ENCODE measurements at places on chromosomes 1 and 21. TPM values are rescaled to one million over a fixed set of nuclear protein-coding genes. Genes with fewer than 3 reads are reported as not detected.
A peak's percentile ranks its signal among the peaks of the same experiment; 100 is the strongest.

Gene APCS
- not detected for total RNA-seq

Gene SLC16A1
- total RNA-seq, result 9.0 TPM

Gene KTI12
- 5.9 TPM for total RNA-seq

Gene F3
- 32.3 TPM for total RNA-seq

Gene GRIK3
- total RNA-seq, result 0.55 TPM

Gene ADAMTS1
- 145 TPM for total RNA-seq

Gene ATP1A2
- 41.2 TPM for total RNA-seq

Gene TMPRSS2
- total RNA-seq, result 154 TPM

Gene OR2M3
- total RNA-seq, result not detected

Gene LENEP
- total RNA-seq, result 0.94 TPM

Gene FAM163A
- 0.16 TPM for total RNA-seq

Gene MYCL
- total RNA-seq, result 84.3 TPM

Gene LEPR
- 14.8 TPM for total RNA-seq

Gene FAM177B
- total RNA-seq, result 0.44 TPM

GRCh38 chr1:198003468-198003867 lies 86.3 kb downstream of the LHX9 start:
- DNase-seq, result no peak

- no peak for DNase-seq
Measured at GRCh38 chr21:42703965-42704364, 50.5 kb downstream of the PDE9A start.

GRCh38 chr1:7225711-7226505 lies 440.7 kb downstream of the CAMTA1 start:
- DNase-seq, result no peak

DNA sequence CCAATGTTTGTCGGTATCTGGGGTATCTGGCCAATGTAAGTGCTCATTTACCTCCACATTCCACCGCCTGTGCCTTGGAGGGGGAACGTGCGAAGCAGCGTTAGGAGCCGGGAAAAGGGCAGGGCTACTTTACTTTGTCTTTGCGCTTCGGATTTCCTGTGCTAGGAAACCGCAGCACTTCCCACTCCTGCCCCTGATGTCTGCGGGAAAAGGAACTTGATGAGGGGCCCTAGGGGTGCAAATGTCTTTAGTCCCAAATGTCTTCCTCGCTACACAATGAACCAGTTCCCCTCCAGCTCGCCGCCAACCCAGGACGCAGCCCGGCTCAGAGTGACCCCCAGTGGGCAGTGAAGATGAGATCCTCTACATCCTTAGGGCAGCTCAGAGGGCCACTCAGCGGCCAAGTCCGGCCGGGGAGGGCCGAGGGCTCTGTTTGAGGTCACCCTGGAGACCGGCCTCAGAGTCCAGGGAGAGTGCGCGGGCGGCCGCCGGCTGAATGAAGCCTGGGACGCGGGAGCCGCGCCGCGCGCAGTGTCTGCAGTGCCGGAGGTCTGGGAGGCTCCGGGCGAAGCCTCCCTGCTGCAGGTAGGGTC lies at the start of gene DYNLT5:
Gene DYNLT5 (plus strand): TSS at position 460 of the 593 bp plus-strand sequence. CDS start 2,200 bp downstream, outside the sequence.
- peak; percentile 46 for DNase-seq

DNA sequence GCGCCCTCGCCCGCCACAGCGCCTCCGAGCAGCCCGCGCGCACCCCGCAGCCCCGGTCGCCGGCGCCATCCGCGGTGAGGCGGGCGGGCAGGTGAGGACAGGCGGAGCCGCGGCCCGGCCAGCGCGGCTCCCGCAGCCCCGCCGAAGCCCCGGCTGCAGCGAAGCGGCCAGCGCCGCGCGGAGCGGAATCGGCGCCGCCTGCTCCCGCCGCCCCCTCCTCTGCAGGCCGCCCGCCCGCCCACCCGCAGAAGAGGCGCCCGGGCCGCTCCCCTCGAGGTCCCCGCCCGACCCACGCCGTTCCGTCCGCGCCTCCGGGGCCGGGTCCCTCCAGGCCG lies 1.3 kb downstream of the PRDM16 start:
- no peak for DNase-seq

DNA sequence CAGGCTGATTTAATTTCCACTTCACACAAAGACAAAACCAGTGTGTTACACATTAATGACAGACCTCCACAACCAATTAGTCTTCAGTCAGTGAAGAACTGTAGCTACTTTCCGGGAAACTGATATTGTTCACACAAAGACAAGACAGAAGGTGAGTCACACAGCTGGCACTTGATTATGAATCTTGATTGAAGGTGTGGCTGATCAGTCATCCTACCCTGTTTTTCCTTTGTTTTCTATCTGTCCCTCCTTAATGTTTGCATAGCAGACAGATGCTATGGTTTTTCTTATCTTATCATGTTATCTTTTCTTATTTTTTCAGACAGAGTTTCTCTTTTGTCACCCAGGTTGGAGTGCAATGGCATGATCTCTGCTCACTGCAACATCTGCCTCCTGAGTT lies 185.1 kb upstream of the GREM2 start:
- DNase-seq, result no peak

GRCh38 chr21:28444557-28444956 lies 548.1 kb downstream of the LTN1 start:
- no peak for DNase-seq

DNA sequence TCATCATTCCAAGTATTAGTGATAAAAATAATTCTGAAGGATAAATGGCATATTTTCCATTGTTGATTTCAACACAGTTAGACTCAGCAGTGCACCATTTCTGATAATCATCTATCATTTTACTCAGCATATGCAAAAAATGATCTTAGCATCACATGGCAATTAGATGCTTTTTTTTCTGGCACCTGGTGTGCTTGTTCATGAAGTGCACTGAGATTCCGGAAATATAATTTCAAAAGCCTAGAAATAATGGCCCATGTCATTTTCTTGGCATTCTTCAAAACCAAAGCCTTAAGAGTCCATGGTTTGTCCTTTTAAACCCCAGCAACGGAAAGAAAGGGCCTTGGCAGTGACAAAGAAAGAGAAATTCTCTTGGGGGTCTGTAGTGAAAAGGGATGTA lies 278.8 kb downstream of the KIF26B start:
- DNase-seq, result no peak

- DNase-seq, result no peak
Measured at GRCh38 chr1:15618077-15618654, 908 bp downstream of the DDI2 start.

GRCh38 chr1:116324411-116324810 lies 48.6 kb upstream of the ATP1A1 start:
- no peak for DNase-seq

- DNase-seq, result no peak
Measured at GRCh38 chr1:246161626-246162025, 345.5 kb downstream of the SMYD3 start.

DNA sequence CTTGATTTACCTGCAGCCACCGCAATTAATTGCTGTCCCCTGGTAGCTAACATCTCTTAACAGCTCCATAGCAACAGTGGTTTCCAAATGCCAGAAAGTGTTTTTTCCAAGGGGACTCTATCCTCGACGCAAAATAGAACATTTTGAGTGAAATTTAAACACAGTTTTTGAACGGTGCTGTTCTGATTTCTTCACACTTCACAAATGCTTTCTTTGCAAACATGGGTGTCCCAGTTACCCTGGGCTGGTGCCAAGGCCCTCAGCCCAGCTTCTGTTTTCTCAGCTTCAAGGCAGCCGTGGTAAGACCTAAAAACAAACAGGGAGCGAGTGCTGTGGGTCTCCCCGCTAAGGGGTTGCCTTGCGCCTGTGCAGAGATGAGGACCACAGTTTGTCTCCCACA lies 147.3 kb upstream of the VAMP3 start:
- DNase-seq, result no peak

GRCh38 chr1:24490101-24490781 lies 12.4 kb upstream of the RCAN3 start:
- no peak for DNase-seq

GRCh38 chr1:12596007-12596821 lies 21.8 kb downstream of the DHRS3 start:
- DNase-seq, result peak; percentile 94

DNA sequence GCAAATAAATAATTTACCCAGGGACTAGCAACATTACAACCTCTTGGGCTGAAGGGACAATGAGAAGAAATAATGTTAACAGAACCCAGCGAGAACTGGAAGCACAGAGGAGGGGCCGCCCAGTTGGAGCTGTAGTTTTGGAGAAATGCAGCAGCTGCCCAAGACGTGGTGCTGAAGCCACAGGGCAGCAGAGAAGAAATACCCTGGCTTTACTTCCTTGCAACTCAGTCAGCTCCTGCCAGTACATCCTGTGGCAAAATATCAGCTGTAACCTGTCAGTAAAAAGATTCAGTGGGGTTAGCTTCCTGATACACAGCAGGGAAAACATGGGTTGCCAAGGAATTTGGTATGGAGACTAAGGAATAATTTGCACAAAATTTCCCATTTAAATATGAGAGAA lies 283.6 kb upstream of the USP25 start:
- no peak for DNase-seq

- no peak for DNase-seq
Measured at GRCh38 chr21:14453339-14454015, 70.5 kb upstream of the HSPA13 start.

DNA sequence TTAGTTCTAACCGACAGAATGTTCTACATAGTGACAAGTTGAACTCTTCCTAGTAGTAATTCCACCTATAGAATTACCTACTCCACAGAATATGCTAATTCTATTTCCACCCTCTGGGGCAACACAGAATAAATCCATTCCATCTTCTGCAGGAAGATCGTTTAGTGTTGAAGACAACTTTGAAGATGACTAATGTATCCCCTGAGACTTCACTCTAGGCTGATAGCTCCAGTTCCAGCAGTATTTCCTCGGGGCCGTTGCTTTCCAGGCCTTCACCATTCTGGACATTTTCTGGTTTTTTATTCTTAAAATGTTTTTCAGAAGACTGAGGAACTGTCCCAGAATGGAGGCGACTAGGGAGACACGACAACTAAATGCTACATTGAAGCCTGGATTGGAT lies 61.0 kb upstream of the CSF1 start:
- DNase-seq, result no peak

DNA sequence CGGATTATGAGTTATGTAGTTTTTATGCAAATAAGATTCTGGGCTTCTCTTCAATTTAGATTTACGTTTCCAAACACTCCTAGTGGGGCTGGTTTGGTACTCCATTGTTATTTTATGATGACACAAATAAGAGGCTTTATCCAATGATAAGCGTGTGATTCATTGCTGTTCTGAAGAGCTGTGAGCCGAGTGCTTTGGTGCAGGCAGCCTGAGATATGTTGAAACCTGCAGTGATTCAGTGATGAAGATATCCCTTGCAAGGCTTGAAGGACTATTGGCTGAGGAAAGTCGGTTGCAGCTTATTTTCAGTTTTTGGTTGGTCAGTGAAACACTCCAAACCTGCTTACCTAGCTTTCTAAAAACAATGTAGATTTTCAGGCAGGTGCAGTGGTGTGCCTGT lies 112.2 kb downstream of the RYR2 start:
- DNase-seq, result no peak

- peak; percentile 67 for DNase-seq
Measured at GRCh38 chr1:172662464-172663109, 3.7 kb downstream of the FASLG start.

- no peak for DNase-seq
Measured at GRCh38 chr1:45335855-45336324, 4.1 kb upstream of the TOE1 start.

- DNase-seq, result no peak
Measured at GRCh38 chr21:17270229-17270628, 242.6 kb upstream of the CXADR start.

GRCh38 chr1:109895720-109896504 lies 14.7 kb upstream of the CSF1 start:
- no peak for DNase-seq

DNA sequence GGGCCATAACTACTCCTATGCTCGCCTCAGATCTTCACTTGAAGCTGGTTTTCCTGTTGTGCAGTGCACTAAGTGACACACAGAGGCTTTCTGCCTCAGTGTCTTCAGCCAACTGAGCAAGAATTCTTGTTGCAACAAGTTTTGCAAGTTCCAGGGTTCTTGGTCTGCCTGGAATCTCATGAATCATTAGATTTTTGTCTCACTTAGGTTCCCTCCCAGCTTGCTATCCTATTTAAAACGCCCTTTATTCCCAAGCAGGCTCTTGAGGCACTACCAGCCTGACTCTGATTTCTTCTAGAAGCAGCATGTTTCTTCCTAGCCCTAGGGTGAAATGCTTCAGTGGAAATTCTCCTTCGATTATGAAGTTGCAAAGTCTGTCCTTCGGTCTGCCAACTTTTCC lies 158.8 kb downstream of the C1orf21 start:
- no peak for DNase-seq

GRCh38 chr1:1900883-1901640 lies 10.2 kb upstream of the GNB1 start:
- DNase-seq, result no peak

- DNase-seq, result no peak
Measured at GRCh38 chr1:201335901-201336300, 41.6 kb downstream of the TNNT2 start.

DNA sequence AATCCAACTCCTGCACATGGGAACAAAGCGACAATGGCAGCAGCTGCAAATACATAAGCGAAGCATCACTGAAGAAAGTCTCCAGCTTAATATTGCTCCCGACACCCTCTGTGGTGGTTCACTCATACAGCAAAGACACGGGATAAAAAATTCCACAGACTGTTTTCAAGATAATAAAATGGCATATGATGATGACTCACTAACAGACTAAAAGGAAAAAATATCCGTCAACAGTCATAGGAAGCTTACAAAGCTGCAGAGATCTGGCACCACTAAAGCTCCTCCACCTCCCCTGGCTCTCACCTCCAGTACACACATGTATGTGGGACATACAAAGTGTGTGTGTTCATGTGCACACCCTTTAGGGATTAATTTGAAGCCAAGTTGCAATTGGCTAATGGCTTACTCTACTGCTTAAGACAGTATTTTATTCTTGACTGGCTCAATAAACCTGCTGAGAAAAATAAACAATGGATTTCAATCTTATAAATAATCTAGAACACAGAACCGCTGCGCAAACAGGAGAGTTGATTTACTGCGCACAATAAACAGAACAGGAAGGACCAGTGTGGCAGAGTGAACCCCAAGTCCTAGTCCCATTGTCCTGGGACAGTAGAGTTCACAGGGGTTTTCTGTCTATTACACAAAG lies 94.4 kb downstream of the SLC45A1 start:
- DNase-seq, result no peak

DNA sequence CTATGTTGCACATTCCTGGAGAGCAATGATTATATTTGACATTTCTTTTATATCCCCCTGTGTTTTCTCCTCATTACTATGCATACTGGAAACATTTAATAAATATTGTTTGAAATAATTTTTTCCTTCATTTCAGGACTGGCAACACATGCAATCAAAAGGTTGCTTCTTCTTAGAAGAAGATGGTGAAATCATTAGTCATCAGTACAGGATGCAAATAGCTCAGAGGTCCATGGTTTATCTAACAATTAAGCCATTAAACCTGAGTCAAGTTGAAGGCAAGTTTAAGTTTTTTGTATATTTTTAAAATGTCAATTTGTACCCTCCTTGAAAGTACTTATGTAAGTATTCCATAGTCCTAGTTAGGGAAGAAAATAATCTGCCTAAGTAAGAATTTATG lies 22.5 kb downstream of the EFCAB7 start:
- no peak for DNase-seq

Measured in ureter (tissue), 1 donor.